Neural crest cell (in vitro differentiated cells): ENCODE measurements at places on chromosomes 16 and 17. TPM values are rescaled to one million over a fixed set of nuclear protein-coding genes. Genes with fewer than 3 reads are reported as not detected.

Gene MMP28
- 0.68 and 0.71 TPM in 2 replicates for total RNA-seq

Gene SCN4A
- 1.6 and 1.9 TPM in 2 replicates for total RNA-seq

Gene HBZ
- total RNA-seq, result not detected in 2 replicates

Gene MYH11
- 0.05 and 0.09 TPM in 2 replicates for total RNA-seq

Gene PHOSPHO1
- total RNA-seq, result not detected in 2 replicates

Gene C17orf107
- 1.7 and 1.8 TPM in 2 replicates for total RNA-seq
